ENCODE measurements at places on chromosomes 13 and 19.

GRCh38 chr19:7909471-7910067 lies 5.1 kb upstream of the TGFBR3L start:
- no peak for DNase-seq

DNA sequence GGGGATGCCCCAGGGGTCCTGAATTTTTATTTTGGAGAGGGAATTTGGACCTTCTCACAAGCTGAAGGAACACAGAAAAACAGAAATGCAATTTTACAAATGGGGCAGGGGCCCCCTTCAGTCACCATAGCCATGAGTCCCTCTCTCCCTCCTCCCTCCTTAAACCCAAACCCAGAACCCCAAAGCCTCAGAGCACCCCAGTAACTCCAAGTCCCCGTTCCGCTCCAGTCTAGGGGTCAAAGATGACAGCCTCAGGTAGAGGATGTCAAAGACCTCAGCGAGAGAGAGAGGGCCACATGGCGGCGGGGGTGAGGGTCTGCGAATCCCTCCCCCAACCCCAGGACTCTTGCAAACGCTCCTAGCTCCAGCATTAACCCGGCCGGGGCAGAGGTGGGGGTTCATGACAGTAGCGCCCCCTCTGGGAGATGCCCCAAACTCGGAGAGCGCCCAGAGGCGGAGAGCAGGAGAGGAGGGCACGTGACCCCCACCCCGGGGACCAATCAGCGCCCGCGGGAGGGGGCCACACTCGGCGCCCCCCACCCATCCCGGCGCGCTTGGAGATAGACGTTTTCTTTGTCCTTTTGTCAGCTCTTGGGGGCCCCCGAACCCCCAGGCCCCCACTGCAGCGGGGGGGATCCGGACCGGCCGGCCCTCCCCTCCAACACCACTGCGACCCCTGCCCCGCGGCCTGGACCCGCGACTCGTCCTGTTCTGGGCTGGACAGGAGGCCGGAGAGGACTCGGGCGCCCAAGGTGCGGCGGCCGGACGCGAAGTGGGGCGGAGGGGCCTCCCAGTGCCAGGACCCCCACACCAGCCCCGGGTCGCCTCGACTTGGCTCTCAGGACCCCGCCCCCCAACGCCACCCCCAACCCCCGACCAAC lies 20.8 kb upstream of the SEMA6B start:
- peak; percentile 83 for DNase-seq

- no peak for DNase-seq
Observed at GRCh38 chr13:90246005-90246404, 1101.5 kb upstream of the MIR17HG start.

GRCh38 chr13:48188131-48188530 lies 44.9 kb upstream of the ITM2B start:
- DNase-seq = no peak

DNA sequence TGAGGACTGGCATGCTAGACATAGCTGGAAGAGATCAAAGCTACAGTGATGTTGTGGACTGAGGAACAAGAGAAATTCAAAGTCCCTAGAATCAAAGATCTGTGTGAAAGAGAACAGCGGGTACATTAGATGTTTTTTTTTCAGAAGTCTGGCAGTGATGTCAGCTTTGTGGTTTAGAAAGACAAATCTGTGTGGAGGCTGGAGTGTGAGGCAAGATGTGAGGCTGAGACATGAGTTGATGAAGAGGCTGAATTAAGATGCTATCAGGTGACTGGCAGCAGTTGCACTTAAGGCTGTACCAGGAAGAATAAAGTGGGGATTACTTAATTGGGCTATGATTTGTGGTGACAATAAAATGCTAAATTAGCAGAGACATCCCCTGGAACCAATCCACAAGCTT lies 46.5 kb downstream of the DNAJC3 start:
- no peak for DNase-seq

DNA sequence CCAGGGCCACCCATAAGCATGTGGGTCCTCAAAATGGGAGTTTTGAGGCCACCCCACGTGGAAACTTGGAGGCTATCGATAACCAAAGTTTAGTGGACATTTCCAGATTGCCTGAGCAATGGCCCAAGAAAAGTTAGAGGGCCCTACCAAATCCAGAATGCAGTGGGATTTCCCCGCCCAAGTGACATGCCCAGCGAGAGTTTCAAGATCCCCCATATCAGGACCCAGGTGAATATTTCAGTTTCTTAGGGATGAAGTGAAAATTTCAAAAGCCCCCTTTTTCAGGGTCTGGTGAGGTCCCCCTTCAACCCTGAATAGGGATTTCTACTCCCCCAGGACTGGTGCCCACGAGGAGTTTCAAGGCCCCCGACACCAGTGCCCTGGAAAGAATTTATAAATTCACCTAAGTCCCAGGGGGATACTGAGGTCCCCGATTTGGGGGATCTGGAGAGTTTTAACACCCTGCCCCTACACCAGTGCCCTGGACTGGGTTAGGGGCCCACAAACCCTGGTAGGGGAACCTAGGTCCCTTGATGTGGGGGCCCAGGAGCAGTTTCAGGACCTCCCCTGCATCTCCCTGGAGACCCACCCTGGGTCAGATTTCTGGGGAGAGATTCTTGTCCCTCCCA lies 695 bp downstream of the BST2 start:
- no peak for DNase-seq

DNA sequence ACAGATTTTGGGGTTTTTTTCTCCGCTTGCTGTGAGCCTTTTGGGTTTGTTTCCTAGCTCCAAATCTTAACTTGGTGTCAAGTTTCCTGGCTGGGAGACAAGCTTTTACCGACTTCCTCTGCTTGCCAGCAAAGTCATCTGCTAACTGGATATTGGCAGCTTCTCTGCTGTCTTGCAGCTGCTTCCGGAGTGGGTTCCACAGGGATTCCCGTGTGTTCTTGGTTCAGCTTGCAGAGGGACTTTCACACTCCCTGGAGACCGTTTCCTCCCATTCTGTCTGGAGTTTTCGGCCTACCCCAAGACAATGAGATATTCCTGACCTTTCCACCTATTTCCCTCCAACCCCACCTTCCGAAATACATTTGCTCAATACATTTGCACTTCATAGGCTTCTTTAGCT lies 2.2 kb upstream of the COLGALT1 start:
- no peak for DNase-seq

DNA sequence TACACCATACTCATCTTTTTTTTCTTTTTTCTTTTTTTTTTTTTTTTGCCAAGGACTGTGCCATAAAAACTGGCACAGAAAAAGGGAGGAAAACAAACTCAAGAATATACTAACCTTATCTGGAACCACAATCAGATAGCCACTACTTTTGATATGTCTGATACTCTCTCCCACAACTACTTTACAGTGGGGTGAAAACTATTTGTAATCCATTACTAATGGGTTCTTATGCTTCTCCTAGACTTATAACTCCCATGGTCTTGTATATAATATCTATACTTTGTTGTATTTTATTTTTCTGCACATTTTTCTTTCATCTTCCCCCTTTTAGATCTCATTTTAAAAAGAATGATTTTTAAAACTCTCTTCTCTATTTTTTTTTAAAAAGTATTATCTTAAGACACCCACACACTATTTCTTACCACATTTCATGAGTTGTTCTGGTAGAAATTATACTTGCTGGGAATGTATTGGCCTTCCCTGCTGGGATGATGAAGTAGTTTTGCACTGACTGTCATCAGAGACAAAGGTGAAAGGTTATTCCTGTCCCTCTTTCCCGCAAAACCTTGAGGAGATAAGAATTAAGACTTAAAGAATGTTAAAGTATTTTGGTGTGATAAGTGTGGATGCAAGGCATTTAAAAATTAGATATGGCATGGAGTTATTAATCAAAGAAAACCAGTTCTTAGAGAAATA lies 146.7 kb upstream of the KLF12 start:
- no peak for DNase-seq

DNA sequence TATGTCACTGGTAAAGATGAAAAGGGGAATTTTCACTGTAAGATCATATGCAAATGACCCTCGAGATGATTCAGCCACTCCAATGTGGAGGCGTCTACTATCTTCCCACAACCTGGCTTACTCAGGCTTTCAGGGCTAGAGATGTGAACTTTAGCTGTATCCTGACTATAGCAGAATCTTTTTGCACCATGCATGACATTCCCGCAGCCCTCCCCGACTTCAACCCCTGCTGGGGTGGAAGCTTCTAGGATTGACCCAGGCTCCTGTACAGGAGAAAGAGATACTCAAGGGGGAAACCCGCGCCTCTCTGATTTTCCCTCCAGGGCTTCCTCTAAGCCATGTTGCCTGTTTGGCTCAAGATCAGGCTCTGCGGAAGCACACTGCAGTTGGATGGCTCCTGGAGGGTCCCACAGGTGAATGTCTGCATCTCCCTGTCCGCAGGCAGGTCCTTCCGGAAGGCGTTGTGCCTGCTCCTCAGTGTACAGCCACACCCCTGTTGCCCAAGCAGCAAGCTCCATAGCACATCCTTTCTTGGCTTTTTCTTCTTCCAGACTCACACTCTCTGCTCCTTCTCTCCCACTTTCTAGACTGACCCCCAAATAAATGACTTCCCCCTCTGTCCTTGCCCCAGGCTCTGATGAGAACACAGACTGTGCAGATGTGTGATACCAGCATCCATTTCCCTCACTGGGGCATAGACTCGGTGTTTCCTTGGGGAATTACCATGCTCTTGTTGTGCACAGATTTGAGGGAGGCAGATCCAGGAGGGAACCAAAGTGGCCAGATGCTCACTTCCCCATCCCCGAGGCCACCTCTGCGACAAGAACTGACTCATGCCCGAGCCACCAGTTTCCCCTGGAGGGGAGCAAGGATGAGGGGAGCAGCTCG lies 29.1 kb upstream of the POP4 start:
- no peak for DNase-seq

DNA sequence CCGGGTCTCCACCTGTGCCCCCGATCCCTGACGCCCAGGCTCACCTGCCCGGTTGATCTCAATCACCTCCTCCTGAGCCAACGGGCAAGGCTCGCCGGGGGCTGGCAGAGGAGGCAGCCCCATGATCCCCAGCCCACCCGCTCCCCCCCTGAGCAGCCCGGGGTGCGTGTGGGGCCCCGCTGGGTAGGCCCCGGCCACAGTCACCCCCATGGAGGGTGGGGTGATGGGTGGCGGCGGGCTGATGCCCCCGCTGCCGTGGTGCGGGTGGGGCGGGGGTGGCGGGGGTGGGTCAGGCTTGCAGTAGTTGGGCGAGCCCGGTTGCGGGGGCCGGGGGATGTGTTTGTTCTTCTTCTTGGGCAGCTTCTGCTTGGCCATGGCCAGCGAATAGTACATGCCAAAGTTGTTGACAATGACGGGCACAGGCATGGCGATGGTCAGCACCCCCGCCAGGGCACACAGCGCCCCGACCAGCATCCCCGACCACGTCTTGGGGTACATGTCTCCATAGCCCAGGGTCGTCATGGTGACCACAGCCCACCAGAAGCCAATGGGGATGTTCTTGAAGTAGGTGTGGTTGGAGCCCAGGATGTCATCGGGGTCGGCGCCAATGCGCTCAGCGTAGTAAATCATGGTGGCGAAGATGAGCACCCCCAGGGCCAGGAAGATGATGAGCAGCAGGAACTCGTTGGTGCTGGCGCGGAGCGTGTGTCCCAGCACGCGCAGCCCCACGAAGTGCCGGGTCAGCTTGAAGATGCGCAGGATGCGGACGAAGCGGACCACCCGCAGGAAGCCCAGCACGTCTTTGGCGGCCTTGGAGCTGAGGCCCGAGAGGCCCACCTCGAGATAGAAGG lies 6.0 kb downstream of the KCNC3 start:
- no peak for DNase-seq

- DNase-seq = no peak
Observed at GRCh38 chr13:40984668-40985366, 34.3 kb downstream of the ELF1 start.

DNA sequence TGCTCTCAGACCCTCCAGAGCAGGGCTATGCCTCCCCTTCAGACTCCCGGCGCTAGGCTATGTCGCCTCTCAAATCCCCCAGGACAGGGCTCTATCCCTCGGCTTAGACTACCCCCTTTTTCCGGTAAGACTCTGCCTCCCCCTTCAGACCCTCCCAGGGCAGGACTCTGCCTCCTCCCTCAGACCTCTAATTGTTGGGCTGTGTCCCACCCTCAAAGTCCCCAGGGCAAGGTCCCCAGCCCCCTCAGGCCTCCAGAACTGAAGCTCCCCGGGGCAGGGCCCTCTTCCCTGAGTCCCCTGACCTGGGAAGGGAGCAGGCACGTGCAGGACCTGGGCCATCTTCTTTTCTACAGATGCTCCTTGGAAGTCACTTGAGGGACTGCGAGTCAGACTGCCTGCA lies 3.2 kb downstream of the KANK2 start:
- no peak for DNase-seq

DNA sequence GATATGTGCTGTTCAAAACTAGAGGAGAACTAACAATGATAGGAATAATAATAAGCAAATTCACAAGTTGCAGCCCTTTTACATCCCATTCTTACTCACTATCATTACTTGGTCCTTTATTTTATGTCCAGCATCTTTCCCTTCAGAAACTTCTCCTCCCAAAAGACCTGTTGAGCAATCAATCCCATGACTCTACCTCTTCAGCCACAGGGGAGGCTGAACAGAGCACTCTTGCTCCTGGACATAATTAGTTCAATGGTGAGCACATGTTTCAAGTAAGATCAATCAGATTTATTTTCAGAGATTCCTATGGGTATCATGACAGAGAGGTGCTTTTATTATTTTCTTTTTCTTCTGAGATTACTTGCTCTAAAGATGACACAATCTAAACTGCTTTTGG lies 260.0 kb downstream of the COG6 start:
- no peak for DNase-seq

- DNase-seq = no peak
Observed at GRCh38 chr19:28169168-28169887, 1043.6 kb downstream of the UQCRFS1 start.

- DNase-seq = no peak
Observed at GRCh38 chr19:6394831-6395230, 1.9 kb upstream of the GTF2F1 start.

- peak; percentile 59 for DNase-seq
Observed at GRCh38 chr19:38596057-38596981, 21.4 kb downstream of the MAP4K1 start.

- no peak for DNase-seq
Observed at GRCh38 chr19:29329460-29330134, 116.6 kb upstream of the UQCRFS1 start.

DNA sequence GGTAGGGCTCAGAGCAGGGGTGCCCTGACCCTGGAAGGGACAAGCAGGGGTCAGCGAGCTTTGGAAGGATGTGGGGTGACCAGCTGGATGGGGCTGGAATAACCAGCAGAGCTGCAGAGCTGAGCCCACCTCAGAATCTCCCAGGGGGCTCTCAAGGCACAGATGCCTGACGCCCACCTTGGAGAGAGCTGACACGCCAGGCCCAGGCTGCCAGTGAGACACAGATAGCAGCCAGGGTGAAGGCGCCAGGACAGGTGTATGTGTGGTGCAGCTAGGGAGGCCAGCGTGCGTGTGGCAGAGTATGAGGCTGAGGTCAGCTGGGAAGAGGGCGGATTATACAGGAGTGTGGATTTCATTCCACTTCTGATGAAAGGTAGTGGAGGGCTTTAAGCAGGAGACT lies 8.9 kb downstream of the AP1M1 start:
- no peak for DNase-seq
